ENCODE measurements at places on chromosomes 11 and 22.

DNA sequence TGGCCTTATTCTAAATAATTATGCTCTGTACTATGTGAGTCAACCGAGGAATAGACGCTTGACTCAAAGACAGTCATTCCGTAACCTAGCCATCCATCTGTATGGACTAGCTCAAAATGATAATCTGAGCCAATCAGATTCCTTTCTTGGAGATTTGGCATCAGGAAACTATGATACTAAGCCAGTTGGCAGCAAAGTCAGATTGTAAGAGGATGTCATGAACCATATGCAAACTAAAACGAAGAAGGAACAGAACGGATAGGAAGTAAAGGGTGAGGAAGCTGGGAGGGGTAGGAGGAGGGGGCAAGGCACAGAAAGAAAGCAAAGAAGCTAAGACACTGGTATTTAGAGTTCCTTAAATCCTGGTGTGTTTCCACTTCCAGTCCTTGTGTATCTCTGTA is 10.7 kb upstream of the SESN3 start:
- DNase-seq, result no peak

- DNase-seq, result no peak
Measured at GRCh38 chr11:114073828-114074381, 14.4 kb downstream of the ZBTB16 start.

GRCh38 chr11:1637628-1638027 is 8.1 kb downstream of the KRTAP5-5 start:
- no peak for DNase-seq

- DNase-seq, result no peak
Measured at GRCh38 chr11:117284053-117284452, 7.1 kb upstream of the BACE1-AS start.

GRCh38 chr11:66287889-66288670 is 863 bp downstream of the YIF1A start:
- DNase-seq, result no peak

DNA sequence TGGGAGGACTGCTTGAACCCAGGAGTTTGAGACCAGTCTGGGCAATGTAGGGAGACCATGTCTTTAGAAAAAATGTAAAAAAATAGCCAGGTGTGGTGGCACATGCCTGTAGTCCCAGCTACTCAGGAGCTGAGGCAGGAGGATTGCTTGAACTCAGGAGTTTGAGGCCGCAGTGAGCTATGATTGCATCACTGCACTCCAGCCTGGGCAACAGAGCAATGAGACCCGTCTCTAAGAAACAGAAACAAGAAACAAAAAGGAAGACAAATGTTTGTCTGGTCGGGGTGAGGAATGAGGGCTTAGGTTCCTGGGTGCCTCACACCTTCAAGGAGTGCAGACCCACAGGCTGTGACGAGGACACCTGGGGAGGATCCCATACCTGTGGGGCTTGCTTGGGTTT is 191.9 kb downstream of the CEP164 start:
- no peak for DNase-seq

- DNase-seq, result no peak
Measured at GRCh38 chr11:122656073-122656630, 630 bp downstream of the UBASH3B start.

DNA sequence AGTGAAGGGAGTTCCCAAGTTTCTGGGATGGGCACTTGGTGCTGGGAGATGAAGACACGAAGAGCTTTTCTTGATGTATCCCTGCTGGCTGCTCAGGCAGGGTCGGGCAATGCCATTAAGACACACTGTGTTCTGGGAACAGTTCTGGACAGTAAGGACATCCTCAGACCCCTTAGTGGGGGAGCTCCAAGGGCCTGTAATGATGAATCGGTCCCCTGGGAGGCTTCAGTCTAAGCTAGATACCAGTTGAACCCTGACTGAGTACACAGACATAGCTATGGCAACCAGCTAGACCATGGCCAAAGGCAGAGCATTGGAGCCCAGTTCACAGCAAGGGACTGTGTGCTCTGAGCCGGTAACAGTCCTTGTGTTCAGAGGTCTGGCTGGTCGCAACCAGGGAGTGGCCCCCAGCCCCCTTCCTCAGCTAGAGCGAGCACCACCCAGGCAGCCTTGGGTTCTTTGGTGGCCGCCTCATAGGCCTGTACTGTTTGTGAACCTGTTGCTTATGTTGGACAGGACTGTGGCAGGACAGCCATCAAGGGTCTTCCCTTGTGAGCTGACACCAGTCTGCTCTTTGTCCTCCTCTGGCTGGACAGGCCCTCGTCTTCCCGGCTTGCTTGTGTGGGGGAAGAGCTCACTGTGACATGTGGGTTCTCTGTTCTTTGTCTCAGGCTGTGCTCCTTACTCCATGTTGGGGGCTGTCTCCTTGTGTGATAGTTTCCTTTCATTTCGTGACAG is 25.0 kb downstream of the MED15 start:
- DNase-seq, result no peak

DNA sequence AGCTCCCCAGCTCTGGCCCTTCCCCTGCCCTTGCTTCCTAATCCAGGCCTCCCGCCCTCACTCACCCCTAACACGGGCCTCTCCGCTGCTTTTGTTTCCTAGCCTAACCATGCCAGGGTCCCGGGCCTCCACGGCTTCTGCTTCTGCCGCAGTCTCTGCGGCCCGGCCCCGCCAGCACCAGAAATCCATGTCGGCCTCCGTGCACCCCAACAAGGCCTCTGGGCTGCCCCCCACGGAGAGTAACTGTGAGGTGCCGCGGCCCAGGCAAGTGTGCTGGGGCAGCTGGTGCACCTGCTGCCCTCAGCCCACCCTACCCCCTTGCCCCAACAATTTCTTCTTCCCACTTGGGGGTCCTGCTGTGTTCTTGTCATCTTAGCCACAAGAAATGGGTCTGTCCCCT is 13.1 kb downstream of the RCOR2 start:
- no peak for DNase-seq

GRCh38 chr11:5626196-5626595 is 1.4 kb downstream of the TRIM34 start:
- no peak for DNase-seq

DNA sequence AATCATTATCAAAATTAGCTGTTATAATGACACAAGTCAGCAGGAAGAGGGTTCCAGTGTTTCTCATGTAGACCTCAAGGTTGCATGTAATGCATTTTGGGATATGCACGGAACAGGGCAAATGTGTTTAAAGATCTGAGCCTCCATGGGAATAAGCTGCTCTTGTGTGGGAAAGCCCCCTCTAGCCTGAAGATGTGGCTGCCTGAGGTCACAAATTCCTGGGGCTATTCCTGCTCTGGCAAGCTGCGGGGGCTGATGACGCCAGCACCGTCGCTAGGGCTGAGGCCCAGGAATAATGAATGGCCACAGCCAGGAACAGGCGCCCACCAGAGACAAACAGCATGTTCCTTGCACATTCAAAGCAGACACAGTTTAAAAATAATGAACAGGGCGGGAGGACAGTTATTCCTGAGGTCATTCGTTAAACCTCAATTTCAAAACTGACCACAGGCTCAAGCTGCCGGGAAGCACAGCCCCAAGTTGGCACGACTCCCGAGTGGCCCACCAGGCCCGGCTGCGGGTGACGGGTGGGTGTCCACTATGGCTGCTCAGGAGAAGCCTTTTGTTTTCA is 11.7 kb downstream of the OSBPL5 start:
- no peak for DNase-seq

Measured in cerebellar nuclear complex (tissue), 1 donor.